Stimulated activated CD8-positive, alpha-beta memory T cell treated with anti-CD3 and anti-CD28 coated beads, Interleukin-12 subunit alpha, Interleukin-12 subunit beta, amount 100 ng/mL, for 1 hour (primary cell): ENCODE measurements at places on chromosomes 16 and 17.

DNA sequence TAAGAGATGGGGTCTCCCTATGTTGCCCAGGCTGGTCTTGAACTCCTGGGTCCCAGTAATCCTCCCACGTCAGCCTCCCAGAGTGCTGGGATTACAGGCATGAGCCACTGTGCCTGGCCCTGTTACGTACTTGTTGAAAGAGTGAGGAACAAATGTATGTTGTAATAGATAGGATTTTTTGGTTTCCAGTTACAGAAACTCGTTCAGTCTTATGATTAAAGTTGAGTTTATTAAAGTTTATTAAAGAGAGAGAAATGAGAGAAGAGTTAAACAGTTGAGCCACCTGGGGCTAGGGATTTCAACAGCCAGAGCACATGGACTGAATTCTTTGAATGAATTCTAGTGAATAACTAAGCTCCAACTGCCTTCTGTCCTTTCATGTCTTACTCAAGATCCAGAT is 3.7 kb downstream of the TADA2A start:
- DNase-seq, result no peak

GRCh38 chr17:77068915-77069314 is 71.9 kb upstream of the SEC14L1 start:
- DNase-seq, result no peak

DNA sequence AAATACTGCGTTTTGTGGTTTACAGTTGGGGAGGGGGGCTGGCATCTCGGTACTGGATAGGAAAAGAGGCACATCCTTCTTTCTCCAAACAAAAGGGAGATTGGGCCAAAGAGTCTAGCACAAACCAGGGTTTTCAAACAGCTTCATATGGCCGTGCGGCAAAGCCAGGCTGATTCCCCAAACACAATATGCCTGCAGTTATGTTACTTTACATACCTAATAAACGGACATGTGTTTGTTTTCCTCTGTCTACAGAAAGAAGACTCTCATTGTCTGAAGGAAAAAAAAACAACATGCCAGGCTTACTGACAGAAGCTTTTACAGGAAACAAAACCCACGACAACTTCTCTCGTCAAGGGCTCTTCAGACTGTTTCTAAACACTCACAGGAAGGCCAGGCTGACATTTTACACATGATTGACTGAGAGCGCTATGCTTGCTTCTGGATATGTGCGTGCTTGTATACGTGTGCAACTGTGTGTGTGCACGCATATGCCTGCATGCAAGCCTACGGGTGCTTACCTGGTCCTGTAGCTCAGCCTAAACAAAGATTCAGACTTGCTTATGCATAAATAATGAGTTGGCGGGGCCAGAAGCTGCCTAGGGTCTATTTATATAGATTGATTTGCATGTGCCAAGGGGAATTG is 461.0 kb upstream of the C16orf82 start:
- no peak for DNase-seq

DNA sequence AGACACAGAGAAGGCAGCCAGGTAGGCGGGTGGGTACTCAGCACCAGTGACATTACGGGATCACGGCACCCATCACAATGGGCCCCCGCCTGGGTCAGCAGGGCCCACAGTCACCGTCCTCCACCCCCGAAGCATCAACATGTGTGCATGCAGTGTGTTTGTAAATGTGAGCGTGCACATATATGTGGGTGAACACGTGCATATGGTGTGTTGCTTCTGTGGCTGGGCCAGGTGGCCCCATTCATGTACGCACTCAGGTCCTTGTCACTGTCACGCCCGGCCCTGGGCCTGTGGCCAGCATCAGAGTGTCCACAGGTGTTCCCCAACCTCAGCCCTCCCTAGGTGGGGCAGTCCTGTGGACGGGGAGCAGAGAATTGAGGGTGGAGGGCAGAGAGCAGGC is 37.1 kb downstream of the TNFRSF13B start:
- no peak for DNase-seq

GRCh38 chr16:78993346-78993745 is 607.2 kb downstream of the MAF start:
- no peak for DNase-seq

DNA sequence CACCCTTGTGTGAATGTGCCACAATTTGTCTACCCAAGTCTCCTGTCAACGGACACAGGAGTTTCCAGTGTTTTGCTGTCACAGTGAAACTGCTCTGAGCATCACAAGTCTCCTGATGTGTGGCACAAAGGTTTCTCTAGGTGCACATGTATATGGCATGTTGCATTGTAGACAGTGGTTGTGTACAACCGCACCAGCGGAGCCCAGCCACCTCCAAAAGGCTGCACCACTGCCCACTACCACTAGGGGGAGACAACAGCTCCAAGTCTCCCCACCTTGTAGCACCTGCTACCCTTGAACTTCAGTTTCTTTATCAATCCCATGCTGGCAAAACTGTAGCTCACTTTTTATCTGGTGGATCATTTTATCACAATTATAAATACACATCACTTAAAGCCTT is 95.5 kb upstream of the ZNF469 start:
- DNase-seq, result no peak

- no peak for DNase-seq
These were observed 793 bp upstream of the IRX3 start for GRCh38 chr16:54287131-54288029.

- no peak for DNase-seq
These were observed 381.7 kb downstream of the SLC39A11 start for GRCh38 chr17:72710834-72711233.

DNA sequence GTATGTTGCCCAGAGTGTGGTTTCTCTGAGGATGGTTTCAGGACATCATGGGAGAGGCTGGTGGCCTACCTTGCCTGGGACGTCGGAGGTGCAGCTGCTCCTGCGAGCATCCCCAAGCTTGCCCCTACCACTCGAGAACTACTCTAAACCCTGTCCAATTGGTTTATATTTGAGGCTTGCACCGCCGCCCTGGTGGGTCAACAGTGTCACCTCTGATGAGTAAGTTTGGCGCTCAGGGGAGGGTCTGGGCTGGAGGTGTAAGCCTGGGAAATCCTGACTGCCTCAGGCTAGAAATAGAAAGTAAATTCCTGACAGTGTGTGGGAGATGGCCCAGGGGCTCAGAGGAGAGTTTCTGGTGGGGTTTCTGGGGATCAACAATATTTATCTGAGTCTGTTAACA is 48.2 kb downstream of the CCDC42 start:
- DNase-seq, result no peak

GRCh38 chr16:57377080-57377841 is 5.0 kb downstream of the CX3CL1 start:
- DNase-seq, result no peak

DNA sequence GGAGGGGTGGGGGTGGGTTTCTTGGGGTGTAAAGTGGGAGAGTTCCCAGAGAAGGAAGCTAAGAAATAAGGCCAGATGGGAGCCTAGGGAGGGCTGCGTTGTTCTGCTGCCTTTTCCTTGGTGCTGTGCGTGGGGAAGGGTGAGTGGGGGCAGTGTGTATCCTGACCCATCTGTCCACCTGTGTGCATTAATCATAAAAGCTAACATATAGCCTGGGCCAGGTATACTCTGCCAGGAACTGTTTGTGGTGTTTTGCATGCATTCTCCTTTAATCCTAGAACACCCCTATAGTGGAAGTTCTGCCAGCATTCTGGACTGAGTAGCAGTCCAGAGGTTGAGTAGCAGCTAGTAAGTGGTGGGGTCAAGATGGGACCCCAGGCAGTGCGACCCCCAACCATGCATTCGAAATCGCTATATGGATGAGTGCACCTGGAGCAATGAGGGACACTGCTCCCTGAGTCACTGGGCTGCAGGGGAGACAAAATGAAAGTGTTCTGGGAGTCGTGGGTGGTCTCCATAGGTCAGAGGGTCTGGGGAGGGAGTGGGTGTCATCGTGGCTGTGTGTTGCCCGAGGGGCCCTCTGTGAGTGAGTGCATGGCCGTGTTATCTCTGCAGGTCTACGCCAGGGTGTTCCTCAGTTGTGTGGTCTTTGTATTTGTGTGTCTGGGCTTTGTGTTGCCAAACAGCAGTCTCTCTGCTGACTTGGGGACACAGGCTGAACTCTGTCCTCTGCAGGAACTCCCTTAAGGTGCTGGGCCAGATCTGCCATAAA is 1.3 kb downstream of the ERBB2 start:
- no peak for DNase-seq

GRCh38 chr16:17423221-17423620 is 47.5 kb downstream of the XYLT1 start:
- no peak for DNase-seq

DNA sequence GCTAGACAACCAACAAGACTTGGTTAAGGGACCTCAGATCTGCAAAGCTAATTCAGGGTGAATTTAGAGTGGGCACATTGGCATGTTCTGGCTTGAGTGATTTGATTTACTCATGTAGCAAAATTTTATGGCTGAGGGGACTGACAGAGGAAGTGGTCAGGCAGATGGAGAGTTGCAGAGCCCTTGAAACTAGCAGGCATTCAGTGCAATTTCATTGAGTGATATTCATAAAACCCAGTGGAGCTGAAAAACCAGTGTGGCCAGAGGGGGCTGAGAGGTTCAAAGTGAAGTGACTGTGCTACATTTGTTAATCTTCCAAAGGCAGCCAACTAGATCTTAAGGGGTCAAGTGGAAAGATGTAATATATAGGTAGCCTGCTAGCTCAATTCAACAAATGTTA is 2.2 kb upstream of the TMEM94 start:
- DNase-seq, result no peak

DNA sequence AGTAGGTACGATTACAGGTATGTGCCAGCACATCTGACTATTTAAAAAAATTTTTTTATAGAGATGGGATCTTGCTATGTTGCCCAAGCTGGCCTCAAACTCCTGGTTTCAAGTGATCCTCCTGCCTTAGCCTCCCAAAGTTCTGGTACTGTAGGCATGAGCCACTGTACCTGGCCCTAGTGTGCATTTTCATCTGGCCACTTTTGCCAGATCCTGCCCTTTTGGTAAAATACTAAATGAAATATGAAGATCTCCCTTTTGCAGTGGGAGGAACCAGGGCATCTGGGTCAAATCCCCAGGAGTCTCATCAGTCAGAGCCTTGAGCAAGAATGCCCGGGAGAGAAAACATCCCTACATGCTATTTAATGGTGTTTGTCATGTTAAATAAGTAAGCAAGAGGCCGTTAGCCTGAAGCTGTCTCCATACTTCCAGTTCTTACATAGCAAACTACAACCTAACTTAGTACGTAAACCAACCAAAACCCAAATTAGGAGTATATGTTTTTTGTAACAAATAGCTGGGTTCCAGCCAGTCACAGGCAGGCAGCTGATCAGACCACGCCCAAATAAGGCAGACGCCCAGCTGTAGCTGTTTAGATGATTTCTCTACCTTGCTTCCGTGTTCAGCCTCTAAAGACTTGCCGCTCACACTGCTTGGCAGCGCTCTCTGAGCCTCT is 46.5 kb upstream of the CLEC18A start:
- DNase-seq, result no peak

DNA sequence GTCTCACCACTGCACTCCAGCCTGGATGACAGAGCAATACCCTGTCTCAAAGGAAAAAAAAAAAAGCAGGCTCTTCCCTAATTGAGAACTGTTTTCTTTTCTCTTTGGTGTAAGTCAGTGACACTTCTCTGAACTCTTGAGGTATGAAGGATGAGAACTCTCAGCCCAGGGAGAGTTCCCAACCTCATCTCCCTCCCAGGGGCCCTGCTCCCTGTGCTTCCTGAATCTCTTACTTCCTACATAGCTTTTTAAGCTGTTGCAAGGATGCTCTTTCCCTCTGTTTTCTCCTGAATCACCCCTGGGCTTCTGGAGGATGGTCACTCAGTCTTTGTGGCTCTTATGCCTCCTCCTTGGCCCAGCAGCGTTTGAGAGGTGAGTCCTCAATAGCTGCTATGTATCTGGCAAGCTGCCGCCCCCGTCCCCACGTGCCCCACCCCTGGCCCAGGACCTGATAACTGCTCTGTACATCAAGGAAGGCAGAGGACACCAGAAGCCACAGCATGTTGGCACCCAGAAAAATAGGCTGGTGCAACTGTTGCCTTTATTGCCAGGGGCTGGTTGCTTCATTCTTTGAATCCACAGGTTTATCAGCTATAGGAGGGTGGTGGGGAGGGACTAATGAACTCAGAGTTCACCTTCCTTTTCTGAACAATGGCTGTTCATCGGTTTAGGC is 24.0 kb downstream of the IGF2BP1 start:
- no peak for DNase-seq
